Femur (tissue), 1 donor: ENCODE measurements at places on chromosomes 12 and 14.

- no peak for DNase-seq
Measured at GRCh38 chr14:20580242-20580641, 7.6 kb downstream of the RNASE11 start.

DNA sequence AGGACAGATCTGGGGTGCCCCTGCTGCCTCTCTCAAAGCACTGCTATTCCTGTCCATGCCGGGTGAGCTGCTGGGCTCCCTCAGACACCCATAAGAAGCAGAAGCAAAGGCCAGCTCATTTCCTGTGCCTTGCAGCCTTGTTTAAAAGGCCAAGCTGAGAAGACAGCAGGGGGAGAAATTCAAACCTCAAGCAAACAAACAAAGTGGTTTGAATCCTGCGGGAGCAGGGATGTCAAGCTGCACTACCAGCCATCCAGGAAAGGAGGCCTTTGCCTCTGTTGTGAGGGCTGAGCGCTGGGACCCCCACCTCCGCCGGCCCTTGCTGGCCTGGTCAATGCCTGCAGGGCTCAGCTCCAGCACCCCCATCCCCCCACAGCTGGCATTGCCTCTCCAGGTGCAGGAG is 176.5 kb downstream of the PIWIL1 start:
- no peak for DNase-seq

- DNase-seq, result no peak
Measured at GRCh38 chr14:27384124-27384523, 786.3 kb upstream of the NOVA1 start.

GRCh38 chr12:113049976-113050742 is 6.4 kb upstream of the DTX1 start:
- DNase-seq, result no peak

DNA sequence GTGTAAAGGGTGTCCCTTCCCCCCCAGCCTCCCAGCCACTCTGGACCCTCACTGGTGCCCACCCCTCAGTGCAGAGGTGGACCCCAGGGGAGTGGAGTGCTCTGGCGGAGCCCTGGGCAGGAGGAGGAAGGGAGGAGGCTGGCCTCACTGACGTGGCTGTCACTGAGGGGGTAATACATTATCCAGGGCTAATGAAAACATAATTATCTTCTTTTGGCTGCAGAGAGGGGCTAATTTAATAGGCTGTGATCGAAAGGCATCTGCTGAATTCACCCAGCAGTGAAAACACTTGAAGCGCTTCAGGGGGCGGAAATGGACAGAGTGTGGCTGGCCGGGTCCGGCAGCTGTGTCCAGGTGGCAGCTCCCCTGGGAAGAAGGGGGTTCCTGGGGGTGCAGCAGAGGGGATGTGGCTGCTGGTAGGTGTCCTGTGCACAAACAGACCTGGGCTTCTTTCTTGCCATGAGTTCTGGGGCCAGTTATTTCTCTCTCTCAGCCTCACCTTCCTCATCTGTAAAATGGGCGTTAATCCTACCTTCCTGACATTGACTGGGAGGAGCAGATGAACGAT is 3.7 kb upstream of the NOS1 start:
- no peak for DNase-seq

DNA sequence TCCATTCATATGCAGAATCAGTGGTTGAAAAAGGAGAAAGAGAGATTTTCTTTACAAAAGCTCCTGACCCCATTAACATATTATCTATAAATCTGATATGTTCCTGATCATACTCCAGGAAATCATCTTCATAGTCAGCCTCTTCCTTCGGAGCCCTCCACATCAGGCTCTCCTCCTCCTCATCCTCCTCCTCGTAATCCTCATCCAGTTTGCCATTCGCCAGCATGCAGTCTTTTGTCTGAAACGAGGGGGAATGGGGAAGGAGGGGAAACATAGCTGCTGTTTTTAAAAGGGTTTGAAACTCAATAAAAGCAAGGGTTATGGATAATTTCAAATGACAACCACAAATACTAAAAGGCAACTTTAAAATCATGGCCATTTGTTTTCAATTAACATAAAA is 60.9 kb downstream of the DICER1 start:
- DNase-seq, result no peak

DNA sequence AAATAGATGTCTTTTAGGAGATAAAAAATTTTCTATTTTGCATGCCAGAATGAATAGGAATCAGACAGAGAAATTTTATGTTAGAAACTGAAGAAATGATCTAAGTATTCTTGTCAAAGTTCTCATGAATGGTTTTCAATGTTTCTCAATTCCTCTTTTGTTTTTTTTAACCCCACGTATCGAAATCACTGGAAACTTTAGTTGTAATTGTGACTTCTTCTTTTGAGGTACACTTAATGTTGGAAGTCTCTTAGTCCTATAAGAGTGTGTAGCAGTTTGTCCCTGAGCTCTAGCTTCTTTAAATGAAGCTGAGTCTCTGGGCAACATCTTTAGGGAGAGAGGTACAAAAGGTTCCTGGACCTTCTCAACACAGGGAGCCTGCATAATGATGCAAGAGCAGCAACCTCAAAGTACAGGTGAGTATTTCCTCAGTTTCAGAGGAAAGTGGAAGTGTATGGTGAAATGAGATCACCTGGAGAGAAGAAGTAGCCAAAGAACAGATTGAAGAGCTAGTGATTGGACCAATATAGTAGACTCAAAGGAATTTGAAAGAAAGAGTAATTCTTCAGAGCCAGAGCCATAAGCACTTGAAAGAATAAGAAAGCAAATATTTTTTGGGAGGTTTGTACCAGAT is at the start of gene CLEC6A:
Gene CLEC6A (plus strand): TSS at position 236 of the 634 bp plus-strand sequence. CDS start 150 bp downstream, at position 386.
- no peak for DNase-seq

- no peak for DNase-seq
Measured at GRCh38 chr12:11686120-11686519, 36.6 kb downstream of the ETV6 start.

DNA sequence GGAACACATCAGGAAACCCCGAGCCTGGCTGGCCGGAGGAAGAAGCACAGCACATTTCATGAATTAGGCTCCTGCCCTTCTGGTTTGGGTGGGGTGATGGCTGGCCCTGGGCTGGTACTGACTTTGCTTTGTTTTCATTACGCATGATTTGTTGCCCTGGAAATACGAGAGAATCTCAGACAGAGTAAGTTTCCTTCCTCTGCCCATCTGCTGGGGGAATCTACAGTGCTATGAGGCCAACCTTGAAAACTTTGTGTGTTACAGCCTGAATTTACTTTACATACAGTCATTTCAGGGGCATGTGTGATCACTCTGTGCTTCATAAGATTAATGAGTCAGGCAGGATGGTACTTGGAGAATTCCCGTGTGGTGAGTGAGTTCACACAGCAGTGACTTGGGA is 20.5 kb upstream of the SLC5A8 start:
- no peak for DNase-seq

DNA sequence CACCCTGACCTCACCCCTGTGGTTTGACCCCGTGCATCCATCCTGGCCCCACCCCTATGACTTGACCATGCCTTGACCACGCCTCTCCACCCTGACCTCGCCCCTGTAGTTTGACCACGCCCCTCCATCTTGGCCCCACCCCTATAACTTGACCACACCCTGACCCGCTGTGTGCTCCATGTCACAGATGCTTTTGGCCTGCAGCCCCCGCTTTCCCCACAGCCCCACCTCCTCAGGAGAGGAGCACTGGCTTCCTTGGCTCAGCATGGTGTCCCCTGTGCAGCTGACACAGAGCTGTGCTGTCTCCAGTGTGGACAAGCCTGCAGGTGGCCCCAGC is 269.9 kb upstream of the SFSWAP start:
- no peak for DNase-seq

- no peak for DNase-seq
Measured at GRCh38 chr14:93099196-93099595, 16.5 kb downstream of the ITPK1 start.

- no peak for DNase-seq
Measured at GRCh38 chr14:31026077-31026449, at the start of gene STRN3. STRN3 (minus strand) TSS chr14:31026379; CDS start chr14:31026185, 194 bp downstream.

GRCh38 chr12:95762123-95762785 is 28.3 kb downstream of the NTN4 start:
- DNase-seq, result no peak

DNA sequence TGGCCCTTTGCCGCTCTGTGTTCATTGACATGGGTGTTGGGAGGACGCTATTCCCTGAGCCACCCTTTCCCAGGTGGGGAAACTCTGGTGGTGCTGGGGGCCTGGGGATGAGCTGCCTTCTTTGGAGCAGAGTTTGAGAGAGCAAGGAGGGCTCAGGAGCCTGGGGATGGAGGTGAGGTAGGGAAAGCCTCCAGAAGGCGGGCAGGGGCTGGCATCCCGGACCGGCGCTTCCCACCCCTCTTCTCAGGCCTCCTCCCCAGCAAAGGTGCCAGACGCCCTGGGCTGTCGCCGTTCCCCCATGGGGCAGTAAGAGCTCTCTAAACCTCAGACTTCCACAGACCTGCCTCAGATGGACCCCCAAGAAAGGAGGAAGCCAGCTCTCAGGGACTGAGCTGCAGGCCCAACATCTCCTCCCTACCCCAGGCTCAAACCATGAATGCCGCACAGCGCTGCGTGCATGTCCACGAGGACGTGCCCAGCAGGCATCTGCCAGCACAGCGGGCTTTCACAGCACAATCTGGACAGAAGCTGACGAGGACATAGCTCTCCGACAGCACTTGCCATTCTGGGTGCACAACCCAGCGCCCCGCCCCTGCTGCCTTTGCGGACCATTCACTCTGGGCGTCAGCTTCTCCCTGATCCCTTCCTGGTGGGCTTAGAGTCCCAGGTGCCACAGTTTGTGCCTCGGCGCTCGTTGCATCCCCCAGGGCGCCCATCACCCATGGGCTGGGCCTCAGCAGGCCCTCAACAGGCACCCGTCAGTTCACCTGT is 14.9 kb upstream of the TTC7B start:
- DNase-seq, result peak; percentile 4

DNA sequence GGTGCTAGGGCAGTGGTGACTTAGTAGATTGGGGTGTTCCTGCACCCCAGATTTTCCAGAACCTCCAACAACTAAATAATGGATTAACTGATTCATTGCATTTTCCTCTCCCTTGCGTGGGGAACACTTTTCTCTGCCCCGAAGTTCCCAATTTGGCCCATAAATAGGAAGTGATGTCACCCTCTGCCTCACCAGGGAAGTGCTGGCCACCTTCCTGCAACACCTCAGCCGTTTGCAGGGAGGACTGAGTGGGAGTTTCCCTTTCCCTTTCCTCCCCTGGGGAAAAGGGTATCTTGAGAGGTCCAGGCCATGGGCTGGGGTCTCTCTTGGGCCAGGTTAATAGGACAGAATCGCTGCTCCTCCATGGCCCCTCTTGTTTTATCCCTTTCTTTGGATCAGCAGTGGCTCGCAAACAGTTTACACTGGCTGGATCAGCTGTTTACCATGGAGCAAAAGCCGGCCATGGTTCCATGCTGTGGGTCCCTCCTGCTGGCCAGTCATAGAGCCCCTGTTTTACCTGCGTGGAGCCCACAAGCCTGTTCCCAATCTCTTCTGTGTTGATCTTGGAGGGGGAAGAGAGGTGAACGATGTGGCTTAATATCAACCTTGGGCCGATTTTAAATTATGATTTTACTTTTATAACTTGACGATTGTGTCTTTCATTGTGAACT is 91.6 kb upstream of the VRK1 start:
- DNase-seq, result no peak

GRCh38 chr12:29150462-29150861 is 1.4 kb downstream of the FAR2 start:
- DNase-seq, result no peak

DNA sequence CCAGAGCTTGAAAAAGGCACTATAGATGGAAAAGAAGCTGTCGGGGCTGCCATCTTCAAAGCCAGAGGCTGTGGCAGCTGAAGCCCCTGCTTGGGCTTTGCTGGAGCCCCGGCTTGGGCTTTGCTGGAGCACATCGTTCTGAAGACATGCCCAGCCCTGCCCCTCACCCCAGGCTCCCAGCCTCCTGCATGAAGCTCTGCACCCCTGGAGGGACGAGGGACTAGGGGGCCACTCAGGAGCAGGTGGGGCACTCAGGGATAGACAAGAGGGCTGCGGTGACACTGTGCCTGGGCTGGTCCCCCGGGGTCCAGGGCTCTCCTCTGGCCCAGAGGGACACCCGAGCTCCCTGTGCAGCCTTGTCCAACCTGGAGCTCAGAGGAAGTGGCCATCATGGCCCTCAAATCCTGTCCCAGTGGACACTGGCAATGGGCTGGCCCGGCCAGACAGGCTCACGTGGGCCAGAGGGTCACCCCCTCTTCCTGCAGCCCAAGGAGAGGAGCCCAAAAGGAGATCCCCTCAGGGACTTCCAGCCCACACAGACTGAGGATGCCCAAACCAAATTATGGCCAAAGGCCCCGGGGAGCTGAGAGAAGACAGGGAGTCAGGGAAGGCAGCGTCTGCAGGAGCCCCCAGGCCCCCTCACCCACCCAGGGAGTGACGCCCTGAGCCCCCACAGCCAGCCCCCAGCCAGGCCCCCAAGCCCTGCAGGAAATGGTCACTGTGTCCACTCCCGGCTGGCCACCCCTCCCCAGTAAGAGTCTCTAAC is 23.1 kb upstream of the C14orf180 start:
- DNase-seq, result peak; percentile 12

GRCh38 chr12:1646569-1647284 is 17.7 kb downstream of the WNT5B start:
- DNase-seq, result no peak

DNA sequence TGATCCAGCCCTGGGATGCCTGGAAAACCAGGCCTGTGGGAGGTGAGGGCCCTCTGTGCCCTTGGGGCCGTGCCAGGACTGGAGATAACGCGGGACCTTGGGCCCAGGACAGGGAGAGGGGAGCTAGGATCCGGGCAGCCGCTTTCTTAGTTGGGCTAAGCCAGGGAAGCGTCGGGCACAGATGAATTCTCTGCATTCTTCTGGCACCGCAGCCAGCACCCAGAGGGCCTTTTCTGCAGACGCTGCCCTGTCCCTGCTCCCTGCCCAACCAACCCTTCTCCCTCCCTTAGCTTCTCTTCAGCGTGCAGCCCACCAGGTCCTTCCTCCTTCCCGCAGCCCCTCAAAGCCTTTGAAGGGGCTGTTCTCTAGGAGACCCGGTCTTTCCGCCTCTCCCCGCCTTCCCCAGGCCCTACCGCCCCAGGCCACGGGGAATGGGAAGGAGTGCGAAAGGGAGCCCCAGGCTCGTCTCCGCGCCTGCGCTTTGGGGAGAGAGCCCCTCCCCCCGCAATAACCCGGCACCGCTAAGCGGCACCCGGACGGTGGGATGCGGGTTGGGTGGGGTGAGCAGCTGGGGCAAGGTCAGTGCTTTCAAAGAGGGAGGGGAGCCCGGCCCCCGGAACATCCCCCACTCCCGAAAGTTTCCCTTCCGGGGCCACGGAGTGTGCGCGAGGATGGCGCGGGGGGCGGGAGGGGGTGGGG is 663 bp downstream of the NCKAP5L start:
- DNase-seq, result peak; percentile 86

- DNase-seq, result no peak
Measured at GRCh38 chr12:8590842-8591545, 21.7 kb downstream of the AICDA start.

- no peak for DNase-seq
Measured at GRCh38 chr12:119409043-119409442, 74.5 kb downstream of the CCDC60 start.

- DNase-seq, result no peak
Measured at GRCh38 chr12:40181490-40181889, 43.3 kb upstream of the LRRK2 start.
